ENCODE measurements at places on chromosomes 5 and 9. TPM values are rescaled to one million over a fixed set of nuclear protein-coding genes. Genes with fewer than 3 reads are reported as not detected.

- DNase-seq: no peak
These were observed 28.7 kb downstream of the DNAJC21 start for GRCh38 chr5:34957857-34958690.

DNA sequence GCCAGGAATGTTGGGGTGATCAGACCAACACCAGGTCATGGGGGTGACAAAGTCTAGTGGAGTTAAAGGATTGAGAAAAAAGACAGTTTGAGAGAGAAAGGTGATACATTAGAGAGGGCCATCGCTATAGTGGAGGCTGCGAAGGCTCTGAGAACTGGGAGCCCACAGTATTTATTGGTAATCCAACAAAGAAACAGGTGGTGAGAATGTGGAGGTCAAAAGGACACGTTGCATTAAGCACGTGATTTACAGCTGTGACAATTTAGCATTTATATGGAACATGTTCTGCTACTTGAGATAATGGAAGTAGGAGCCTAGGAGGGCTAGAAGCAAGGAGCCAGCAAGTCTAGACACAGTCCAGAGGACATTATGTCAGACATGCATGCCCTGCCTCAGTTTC, 2086.5 kb upstream of the C9orf72 start:
- no peak for DNase-seq

DNA sequence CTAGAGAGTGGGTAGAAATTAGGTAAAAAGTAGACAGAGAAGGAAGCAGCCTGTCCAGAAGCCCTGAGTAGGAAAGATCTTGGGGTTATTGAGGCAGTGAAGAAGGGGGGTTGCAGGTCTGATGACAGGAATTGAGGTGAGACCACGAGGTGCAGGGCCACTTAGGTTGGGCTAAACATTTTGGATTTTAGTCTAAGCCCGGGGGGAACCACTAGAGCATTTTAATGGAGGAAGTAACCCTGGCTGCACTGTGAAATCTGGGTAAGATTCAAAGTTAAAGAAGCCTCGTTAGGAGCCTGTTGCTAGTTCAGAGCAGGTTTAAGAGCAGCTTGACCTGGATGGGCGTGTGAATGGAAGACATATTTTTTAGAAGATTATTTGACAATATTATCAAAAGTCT, 38.3 kb downstream of the MAP3K1 start:
- no peak for DNase-seq

- no peak for DNase-seq
These were observed 15.0 kb downstream of the HMHB1 start for GRCh38 chr5:143826951-143827444.

- peak; percentile 52 for DNase-seq
These were observed 100.2 kb upstream of the FSTL4 start for GRCh38 chr5:133712562-133712961.

DNA sequence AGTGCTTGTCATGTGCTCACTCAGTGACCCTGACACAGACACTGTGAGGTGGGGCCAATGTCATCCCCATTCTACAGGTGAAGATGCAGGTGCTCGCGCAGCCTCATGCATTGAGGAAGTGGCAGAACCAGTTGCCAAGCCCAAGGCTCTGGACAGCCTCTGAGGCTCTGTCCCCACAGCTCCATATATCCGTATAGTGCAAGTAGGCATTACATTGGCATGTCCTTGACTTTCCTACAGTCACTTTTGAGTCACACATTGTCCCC, 58.8 kb upstream of the ANGPTL2 start:
- DNase-seq: peak; percentile 56

GRCh38 chr9:136847826-136848392, 1.3 kb upstream of the PHPT1 start:
- DNase-seq: peak; percentile 57

DNA sequence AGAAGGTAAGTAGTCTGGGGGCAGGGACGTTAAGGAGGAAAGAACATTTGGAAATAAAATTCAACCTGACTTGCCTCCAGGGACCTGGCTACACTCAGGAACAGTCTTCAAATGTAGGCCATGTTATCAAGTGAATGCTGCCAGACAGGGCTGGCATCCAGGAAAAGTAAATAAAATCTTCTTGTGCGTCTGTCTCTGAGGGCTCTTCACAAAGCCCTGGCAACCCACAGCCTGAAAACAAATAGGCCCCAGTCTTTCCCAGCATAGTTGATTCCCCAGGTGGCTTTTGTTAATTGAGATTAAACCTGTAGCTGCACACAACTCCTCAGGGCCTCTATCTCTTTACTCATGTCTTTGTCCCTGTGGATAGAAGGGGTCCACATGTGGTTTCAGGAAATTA, 55.4 kb downstream of the STK32A start:
- no peak for DNase-seq

GRCh38 chr5:157205708-157206107, 25.1 kb downstream of the ITK start:
- no peak for DNase-seq

DNA sequence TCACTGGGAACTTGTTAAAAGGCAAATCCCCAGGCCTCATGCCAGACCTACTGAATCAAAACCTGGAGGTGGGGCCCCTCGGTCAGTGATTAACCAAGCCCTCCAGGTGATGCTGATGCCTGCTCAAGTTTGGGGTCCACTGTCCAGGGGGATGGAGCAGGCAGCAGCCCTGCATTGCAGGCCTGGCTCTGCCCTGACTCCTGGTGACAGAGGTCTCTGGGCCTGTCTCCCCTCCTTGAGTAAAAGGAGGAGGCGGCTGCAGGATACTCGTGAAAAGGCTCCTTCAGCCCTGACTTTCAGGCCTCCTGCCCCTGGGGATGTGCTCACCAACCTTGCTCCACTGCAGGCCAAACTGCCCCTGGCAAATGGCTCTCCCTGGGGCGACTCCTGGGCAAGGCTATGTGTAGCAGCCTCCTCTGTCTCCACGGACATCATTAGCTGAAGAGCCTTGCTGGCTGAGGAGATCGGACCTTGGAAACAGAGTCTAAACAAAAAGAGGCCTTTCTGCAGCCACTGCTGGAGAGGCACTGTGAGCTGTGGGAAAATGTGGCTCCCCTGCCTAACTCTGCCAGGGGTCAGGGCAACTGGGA, 134.8 kb upstream of the ALDH1B1 start:
- no peak for DNase-seq

DNA sequence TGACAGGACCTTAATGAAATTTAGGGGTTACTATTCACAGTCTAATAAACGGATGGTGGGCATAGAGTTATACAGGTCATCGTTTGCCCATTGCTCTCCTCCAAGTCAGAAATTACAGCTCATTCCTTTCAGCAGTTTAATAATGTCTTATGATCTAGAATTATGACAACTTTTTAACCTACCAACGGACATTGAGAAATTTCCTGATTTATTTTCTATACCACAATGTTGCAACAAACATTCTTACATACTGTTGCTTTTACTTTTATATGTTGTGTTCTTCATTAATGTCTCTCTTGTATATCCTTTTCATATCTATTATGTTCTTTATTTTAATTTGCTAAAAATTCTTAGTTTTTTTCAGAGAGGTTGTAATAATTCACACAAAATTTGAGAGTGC, 152.8 kb upstream of the PRLR start:
- no peak for DNase-seq

GRCh38 chr9:110257097-110257841, 962 bp upstream of the TXN start:
- no peak for DNase-seq

- DNase-seq: no peak
These were observed 1823.9 kb upstream of the C9orf72 start for GRCh38 chr9:29397148-29397547.

Gene GARIN3
- not detected for total RNA-seq

Gene ZNF189
- total RNA-seq: 30.4 TPM

Gene SLC1A3
- 3.0 TPM for total RNA-seq

Gene ACSL6
- total RNA-seq: 7.6 TPM

Gene KCNN2
- 10.0 TPM for total RNA-seq

Gene SPATA31D4
- not detected for total RNA-seq

All from ascending aorta (tissue), 2 donors.